ENCODE measurements at places on chromosomes 13 and 19.

DNA sequence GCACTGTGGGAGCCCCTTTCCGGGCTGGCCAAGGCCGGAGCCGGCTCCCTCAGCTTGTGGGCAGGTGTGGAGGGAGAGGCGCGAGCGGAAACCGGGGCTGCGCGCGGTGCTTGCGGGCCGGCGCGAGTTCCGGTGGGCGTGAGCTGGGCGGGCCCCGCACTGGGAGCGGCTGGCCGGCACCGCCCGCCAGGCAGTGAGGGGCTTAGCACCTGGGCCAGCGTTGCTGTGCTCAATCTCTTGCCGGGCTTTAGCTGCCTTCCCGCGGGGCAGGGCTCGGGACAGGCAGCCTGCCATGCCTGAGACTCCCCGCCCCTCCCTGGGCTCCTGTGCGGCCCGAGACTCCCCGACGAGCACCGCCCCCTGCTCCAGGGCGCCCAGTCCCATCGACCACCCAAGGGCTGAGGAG lies 405.2 kb upstream of the PRR20A start:
- DNase-seq, result no peak

DNA sequence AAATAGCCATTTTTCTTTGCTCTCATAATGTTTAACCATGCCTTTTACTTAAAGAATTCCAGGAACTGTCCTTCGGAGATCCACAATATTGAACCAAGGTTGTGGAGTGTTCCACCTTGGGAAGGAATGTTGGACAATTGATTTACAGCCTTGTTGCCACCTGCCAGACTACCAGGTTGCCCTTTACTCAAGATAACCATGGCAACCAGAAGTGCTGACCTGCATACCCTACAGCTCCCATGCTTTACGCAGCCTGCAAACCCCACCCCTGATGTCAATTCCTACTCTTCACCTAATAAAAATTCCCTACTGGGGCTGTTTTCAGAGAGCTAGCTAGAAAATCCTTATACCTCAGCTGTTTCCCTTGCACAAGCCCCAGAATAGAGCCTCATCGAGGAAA lies 151.0 kb upstream of the RXFP2 start:
- DNase-seq, result no peak

GRCh38 chr13:95212983-95213850 lies 88.0 kb downstream of the ABCC4 start:
- DNase-seq, result no peak

- DNase-seq, result no peak
Measured at GRCh38 chr13:79491715-79492114, 10.8 kb downstream of the NDFIP2 start.

DNA sequence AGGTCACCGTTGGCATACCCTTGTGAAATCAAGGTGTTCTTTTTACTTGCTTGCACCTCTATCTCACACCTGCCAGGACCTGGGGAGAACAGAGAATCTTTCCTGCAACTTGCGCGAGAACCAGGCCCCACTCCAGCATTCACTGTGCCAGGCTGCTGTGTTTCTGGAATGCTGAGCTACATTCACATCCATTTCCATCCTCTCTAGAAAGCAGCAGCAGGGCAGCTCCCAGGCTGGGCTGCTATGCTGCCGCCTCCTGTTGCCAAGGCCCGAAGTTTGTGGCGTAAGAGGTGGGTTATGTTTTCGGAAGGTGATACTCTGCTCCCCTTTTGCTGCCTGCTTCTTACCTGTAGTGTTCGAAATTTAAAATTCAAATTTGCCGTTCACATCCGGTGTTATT lies 464.1 kb downstream of the KLF5 start:
- no peak for DNase-seq

- no peak for DNase-seq
Measured at GRCh38 chr13:42039457-42039945, 8.9 kb upstream of the DGKH start.

- DNase-seq, result no peak
Measured at GRCh38 chr19:13726323-13726722, 38.0 kb upstream of the MRI1 start.

DNA sequence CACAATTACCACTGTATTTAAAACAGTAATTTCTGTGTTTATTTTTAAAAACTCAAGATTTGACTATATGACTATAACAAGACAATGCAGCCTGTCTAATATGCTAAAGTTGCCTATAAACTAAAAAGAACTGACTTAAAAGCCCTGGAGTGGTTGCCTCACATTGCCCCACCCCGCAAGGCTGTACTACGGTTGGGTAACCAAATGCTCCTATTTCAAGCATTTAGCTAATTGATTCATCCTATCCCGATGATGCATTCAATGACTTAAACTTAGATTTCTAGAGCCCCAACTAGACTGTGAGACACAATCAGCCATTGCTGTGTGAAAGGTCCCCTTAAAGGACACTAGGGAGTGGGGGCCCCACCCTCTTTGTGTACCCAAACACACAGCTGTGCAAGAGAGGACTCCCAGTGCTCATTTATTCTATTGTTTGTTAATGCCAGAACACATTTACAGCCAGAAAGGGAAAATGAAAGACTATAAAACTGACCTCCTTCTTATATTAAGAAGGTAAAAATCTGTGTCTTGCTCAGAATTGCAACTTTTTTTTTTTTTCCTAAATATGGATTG lies 66.9 kb downstream of the MIPEP start:
- DNase-seq, result no peak

GRCh38 chr13:41561170-41561569 lies 103.8 kb downstream of the RGCC start:
- DNase-seq, result no peak

- peak; percentile 9 for DNase-seq
Measured at GRCh38 chr13:78102121-78102677, 183.6 kb upstream of the EDNRB start.

- no peak for DNase-seq
Measured at GRCh38 chr19:18065173-18065495, 21.6 kb downstream of the IL12RB1 start.

DNA sequence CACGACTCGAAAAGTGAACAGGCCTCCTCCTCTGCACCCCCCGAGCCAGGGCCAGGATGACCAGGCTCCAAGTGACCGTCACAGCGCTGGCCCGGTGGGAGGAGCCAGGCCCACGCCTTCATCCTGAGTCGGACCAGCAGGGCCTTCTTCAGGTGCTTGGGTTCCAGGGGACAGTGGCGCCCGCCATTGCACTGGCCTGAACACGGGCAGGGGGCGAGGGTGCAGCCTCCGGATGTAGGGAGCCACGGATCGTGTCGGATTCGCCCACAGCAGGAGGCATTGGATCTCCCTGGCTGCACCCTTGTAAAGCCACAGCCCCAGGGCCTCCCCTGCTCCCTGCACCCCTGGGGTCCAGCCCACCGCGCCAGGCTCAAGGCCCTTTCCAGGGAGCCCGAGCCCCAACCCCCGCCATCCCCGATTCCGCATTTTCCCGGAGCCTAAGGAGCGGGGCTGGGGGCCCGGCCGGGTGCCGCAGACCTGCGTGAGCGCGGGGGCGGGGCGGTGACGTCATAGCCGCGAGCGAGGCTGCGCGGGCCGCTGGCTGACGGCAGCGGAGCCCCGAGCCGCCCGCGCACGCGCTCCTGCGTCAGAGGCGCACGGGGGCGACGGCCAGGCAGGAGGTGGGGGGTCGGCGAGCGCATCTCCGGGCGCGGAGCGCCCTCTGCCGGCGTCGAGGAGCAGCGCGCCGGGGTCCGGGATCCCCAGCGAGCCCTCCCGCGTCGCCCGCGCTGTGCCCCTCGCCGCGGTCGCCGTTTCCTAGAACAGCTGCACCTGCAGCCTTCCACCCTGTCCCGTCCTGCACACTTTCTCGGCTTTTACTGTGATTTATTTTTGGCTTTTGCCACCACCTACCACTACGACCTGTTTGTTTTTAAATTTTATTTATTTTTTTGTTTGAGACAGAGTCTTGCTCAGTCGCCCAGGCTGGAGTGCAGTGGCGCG lies 1.5 kb upstream of the ATP5F1D start:
- DNase-seq, result no peak

DNA sequence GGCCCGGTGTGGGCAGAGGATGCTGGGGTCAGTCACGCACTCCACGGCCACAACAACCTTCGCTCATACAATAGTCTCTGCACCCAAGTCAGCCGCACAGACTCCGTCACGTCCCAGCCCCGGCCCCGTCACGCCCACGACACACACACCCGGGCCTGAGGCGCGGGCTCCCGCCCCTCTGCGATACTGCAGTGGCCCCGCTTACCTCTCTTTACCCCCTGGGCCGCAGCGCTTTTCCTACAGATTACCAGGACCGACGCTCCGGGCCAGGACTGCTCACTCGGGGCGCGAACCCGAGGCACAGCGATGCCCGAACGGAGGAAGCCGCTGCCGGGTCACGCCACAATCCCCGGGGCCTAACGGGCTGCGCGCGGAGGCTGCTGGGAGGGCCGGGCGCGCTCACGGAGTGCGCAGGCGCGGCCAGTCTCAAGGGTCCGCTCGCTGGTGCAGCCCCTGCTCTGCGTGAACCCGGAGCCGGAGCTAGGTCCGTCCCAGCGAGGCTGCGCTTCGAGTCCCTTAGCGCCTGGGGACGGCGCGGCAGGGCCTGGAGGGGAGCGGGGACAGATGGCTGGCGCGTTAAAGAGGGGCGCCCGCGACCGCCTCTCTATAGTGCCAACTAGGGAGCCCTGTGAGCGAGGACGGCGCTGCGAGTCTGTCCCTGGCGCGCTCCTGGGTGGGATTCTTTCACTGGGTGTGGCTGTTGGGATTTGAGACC lies at the start of gene ZFP82:
Gene ZFP82 (minus strand): TSS at position 358 of the 715 bp plus-strand sequence. CDS start 8,855 bp downstream, outside the sequence.
- DNase-seq, result no peak

GRCh38 chr19:7918615-7919421 lies 1.3 kb upstream of the SNAPC2 start:
- no peak for DNase-seq

DNA sequence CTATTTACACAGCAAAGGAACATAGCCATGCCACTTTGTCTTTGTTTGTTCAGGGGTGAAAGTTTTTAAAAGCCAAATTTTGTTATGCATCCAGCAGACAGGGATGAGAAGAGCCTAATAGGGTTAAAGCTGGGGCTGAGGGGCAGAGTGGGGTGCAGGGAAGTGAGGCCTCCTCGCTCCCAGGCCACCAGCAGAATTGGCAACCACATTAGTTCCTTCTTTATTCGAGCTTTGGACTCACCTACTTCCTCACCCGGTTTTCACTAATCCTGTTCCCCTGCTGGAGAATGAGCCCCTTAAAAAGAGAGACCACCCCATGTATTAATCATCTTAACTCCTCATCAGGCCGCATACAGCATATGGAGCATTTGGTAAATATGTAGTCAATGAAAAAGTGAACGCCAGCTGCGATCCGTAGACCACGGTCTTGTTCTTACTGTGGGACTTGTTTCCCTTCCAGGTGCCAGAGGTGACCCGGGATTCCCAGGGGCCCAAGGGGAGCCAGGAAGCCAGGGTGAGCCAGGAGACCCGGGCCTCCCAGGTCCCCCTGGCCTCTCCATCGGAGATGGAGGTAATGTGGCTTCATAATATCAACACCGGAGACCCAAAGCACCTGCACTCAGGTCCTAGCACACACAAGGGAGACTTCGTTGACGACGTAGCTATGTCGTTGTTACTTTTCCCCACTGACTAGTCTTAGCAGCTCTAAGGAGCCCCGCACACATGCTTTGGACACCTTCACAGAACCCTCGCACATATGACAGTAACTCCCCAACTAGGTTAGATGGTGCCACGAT lies 112.1 kb downstream of the RAB20 start:
- DNase-seq, result no peak

DNA sequence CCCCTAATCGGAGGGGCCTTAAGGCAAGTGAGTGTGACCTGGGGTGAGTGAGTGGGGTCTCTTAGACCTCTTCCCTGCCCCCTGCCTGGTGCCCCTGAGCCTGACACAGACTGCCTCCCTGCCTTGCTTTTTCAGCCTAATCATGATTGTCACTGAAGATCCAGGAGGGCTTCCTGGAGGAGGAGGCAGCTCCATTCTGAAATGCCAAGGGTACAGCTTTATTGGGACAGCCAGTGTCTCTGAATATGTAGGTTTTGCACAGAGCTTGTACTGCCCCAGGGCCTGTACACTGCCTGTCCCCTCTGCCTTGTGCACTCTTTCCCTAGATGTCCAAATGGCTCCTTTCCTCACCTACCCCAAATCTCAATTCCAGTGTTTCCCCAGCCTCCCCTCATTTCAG lies 26.1 kb upstream of the SEMA6B start:
- no peak for DNase-seq

DNA sequence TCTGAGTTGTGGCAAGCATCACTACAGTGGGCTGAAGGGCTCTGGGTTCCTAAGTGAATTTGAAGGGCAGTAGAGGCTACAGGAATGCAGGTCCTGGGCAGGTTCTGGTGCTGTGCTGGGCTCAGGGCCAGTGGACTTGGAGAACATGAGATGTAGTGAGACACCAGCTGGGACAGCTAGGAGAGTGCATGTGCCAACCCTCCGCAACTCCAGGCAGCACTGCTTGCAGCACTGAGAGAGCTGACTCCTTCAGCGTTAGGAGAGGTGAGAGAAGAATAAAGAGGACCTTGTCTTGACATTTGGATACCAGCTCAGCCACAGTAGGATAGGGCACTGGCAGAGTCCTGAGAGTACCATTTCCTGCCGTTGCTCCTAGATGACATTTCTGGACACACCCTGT lies 739.9 kb upstream of the PRR20A start:
- DNase-seq, result no peak

DNA sequence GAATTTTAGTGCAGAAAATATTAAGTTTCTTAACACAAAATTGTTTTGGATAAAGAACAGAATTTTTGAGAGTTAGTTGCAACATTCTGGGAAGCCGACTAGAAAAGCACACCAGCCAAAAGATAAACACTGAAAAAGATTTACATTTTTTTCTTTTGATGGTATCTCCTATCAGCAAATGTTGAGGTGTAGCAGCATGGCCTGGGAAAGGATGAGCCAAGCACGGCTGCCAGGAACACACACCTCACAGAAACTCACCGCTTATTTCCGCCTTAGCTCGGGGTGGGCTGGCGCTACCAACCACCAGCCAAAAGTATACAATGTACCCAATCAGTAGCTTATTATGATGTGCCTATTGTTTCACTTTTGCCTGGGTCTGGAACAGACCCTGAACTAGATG lies 134.7 kb downstream of the MIPEP start:
- DNase-seq, result no peak

GRCh38 chr13:74930402-74931165 lies 551.4 kb downstream of the TBC1D4 start:
- no peak for DNase-seq

GRCh38 chr13:96492766-96493165 lies 402.9 kb downstream of the HS6ST3 start:
- DNase-seq, result no peak

- no peak for DNase-seq
Measured at GRCh38 chr19:1782521-1782920, 29.2 kb downstream of the ONECUT3 start.

DNA sequence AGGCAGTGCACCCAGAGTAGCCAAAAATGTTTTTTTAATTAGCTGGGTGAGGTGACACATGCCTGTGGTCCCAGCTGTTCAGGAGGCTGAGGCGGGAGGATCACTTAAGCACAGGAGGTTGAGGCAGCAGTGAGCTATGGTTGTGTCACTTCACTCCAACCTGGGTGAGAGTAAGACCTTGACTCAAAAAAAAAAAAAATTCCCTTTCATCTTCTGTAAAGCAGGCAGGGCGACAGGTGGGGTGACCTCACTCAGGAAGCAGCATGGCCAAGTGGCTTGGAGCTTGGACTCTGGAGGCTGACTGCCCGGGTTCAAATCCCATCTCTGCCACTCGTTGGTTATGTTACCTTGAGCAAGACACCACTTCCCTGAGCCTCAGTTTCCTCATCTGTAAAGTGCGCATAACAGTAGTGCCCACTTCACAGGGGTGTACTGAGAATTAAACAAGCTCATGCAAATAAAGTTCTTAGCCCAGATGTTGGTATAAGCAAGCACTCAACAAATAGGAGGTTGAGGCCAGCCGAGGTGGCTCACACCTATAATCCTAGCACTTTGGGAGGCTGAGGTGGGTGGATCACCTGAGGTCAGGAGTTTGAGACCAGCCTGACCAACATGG lies 48.3 kb downstream of the MAP4K1 start:
- no peak for DNase-seq

GRCh38 chr19:1453525-1454364 lies 3.8 kb downstream of the APC2 start:
- no peak for DNase-seq
